ENCODE measurements at places on chromosomes 1 and 21.

DNA sequence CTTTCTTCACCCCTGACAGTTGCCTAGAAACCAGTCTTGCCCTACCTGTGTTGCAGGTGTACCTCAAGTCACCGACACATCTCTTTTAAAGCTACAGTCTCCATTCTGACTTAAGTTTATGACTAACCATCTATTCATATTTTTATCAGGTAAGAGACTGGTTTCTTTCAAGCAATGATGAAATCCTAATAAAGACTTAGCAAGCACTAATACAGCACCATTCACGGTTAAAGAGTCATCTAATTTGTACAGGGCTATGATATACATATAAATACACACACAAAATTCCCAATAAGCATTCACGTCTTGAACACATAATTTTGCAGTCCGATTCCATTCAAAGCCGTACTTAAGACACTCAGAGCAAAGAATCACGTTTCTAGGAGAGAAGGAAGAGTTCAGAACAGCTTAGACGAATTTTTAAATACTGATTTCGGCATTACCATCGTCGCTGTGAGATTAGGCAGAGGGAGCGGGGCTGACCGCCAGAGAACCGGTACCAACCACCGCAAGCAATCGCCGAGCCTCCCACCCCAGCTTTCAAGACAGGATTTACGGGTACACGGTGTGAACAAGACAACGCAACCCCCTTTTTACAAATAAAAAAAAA lies 943 bp downstream of the ERRFI1 start:
- no peak for DNase-seq

- no peak for DNase-seq
Observed at GRCh38 chr1:221822591-221822990, 80.7 kb upstream of the DUSP10 start.

DNA sequence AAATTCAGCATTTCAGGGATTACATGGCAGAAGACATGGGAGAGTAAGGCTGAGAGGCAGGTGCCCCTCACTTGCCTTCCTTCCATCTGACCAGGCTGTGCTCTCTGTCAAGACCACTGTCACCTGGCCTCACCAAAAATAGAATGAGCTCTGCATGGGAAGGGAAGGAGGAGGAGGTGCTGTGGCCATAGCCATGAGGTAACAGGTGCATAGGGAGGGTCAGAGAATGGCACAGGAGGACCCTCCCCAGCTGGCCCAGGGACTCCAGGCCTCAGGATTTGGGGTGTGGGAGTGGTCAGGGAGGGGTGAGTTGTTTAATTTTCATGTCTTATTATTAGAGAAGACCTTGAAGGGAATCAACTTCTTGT lies 192.3 kb downstream of the FCRL5 start:
- DNase-seq: no peak

DNA sequence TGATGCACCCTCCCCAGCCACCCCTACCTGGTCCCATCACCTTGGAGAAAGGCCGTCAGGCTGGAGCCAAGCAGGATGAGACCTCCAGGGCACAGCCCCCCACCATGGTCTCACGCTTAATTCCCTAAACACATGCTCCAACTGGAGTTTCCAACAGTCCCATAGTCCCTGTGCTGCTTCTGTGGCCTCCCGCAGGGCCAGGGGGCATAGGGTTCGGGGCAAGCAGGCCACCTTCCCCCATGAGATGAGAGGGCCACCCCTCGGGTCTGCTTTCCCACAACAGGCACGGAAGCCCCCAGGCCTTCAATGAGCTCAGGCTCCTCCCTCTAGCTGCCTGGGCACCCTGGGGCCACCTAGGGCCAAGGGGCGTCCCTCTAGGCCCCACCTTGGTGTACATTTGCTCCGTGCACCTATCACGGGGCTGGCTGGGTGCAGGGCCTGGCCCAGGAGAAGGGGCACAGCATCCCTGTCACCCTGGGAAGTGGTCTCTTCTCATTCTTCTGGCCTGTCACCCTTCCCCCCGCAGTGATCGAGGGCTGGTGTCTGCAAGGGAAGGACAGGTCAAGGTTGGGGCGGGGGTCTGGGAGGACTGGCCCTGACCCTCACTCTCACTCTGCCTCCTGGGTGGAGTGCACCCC lies 42.4 kb downstream of the TRIM11 start:
- DNase-seq: no peak

- no peak for DNase-seq
Observed at GRCh38 chr1:43722810-43723209, 15.5 kb downstream of the ST3GAL3 start.

DNA sequence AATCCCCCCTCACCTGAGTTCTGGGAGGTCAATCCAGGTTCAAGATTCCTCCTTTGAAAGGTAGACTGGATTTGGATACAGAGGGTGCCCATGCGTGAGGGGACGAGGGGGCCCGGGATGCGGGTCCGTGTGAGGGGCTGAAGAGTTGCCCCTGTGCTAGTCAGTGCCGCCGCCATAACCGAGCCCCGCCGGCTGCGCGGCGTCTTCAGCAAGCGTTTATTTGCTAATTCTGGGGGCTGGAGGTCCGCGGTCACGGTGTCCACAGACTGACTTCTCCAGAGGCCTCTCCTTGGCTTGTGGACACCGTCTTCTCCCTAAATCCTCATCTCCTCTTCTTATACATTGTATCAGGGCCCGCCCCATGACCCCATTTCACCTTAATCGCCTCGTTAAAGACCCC lies 20.9 kb upstream of the SAMD11 start:
- DNase-seq: no peak

GRCh38 chr1:101410048-101410878 lies 173.4 kb downstream of the S1PR1 start:
- DNase-seq: no peak

GRCh38 chr1:121546830-121547591 lies 362.2 kb downstream of the SRGAP2C start:
- DNase-seq: no peak

DNA sequence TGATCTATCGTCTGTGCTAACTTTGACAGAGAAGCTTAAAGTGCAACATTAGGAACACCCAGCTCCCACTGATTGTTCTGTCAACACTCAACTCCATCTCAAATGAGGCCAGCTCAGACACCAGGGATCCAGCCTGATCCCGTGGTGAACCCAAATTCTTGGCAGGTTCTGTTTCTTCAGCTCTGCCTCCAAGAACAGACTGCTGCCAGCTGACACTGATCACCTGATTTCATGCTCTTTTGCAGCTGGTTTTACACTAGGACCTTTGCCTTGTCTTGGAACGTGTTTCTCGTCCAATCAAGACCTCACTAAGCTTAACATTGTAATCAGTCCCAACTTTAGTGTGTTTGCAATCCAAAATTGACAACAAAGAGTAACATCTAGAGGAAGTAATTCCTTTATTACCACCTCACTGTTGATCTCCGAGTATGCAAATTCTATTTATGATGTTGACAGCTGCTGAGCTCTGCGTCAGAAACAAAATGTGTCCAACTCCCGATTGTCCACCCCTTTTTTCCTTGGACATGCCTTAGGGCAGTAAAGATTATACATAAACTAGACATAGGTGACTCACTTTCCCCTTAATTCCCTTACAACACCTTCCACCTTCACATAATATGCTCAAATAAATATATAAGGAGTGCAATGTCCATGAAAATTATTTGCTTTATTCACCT lies 1.6 kb upstream of the HYI start:
- DNase-seq: no peak

GRCh38 chr1:91490501-91490900 lies 10.2 kb upstream of the CDC7 start:
- no peak for DNase-seq

DNA sequence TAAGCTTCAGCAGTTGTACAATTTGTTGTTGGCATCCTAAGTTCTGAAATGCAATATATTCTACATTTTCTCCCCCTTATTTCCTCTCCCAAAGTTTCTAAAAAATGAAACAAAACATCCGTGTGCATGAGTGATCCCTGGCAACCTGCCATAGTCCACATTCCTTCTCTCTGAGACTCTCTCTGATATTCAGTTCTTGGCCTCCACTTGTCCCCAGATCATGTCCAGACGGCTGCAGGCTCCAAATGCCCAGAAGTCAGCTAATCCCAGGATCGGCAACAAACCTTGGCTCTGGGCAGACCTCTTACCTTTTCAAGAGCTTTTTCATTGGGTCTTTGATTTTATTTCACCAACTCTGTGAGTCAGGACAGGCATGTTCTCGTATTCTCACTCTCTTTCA lies 187.8 kb downstream of the ETS2 start:
- no peak for DNase-seq

GRCh38 chr1:113940365-113941244 lies 11.5 kb downstream of the HIPK1 start:
- DNase-seq: peak; percentile 7

DNA sequence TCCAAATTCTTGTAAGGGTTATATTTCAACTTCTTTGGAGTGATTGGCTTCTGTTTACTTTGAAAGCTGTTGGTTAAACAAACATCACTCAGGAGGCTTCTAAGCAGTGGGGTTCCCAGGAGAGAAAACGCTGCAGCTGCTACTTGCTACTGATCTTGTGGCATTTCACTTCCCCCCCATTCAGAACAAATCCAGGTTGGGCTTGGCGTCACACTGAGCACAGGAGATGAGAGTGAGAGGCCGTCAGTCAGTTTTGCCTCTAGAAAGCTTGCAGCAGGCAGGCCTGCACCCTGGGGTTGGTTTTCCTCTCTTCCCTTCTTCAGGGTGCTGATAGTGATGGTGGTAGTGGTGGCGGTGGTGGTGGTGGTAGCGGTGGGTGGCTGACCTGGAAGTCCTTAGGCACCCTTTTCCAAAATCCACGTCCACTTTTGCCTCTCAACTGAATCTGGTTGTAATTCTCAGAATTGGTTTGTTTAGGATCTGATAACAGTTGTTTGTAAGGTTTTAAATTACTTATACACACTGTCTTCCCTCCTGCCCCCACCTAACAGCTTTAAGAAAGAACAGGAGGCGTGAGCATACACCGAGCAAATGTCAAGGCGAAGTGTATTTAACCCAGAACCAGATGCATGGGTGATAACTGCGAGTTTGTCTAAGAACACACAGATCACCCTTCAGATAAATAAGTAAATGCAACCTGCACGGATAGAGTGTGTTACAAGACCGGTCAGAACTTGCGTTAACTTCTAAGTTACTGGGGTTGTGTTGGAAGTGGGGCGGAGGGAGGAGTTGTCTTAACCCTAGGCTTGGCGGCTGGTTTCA lies 3.2 kb upstream of the PROX1 start:
- DNase-seq: no peak

DNA sequence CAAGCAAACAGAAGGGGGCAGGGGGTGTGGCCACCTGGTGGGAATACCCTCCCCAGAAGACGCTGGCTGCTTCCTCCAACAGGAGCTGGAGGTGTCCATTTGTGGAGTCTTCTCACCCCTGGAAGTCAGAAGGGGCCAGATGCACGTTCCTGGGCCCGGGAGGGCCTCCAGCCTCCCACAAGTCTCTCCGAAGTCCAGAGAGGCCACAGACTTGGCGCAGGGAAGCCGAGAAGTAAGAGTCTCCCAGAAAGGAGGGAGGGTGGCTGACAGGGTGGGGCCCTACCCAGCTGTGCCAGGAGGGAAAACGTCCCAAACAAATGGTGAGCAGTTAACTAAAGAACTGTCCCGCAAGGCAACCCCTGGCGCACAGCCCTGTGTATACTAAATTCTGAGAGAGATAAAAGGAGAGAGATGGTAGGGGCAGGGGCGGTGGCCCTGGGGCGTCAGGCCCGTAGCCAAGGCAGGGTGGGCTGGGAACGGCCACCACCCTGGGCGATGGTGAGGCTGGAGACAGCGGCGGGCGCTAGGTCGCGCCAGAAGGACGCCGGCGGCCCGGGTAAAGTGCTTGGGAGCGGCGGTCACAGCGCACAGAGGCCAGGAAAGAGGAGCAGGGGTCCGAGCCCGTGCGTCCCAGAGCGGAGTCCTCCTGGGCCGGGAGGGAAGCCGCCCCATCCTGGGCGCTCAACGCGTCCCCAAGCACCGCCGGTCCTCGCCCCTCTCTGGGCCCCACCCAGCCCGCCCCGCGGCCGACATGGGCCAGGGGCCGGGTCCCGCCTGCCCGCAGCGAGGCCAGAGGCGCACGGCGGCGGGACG lies 1.2 kb downstream of the CHD5 start:
- DNase-seq: no peak

GRCh38 chr1:202852163-202852904 lies 36.6 kb downstream of the RABIF start:
- no peak for DNase-seq

- DNase-seq: peak; percentile 57
Observed at GRCh38 chr1:25642574-25643108, 26.1 kb downstream of the MAN1C1 start.

- no peak for DNase-seq
Observed at GRCh38 chr1:59367301-59368007, 70.6 kb downstream of the FGGY start.

DNA sequence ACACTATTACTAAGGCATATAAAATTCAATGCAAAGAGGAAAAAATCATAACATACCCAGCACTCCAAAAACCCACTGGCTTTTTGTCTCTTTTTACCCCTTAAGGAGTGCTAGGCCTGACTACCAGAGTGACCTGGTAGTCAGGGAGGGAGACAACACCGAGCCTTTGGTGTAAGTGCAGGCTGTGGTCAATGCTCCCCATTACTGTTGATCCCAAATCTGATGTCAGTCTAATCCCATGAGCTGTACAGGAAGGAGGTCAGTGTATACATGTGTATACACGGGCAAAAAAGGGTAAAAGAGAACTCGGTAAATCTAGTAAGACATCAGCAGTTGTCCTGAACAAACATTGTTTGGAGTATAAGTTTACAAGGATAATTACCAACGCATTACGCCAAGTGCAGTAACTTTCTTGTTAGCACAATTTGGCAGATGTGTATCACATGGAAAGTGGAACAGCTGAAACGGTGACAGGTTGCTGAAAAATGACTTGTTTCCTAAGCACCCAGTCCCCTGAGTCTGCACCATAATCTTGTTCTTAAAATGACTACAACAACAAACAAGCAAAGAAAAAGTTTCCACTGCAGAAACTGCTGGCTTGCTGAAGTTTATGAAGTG lies 217.9 kb downstream of the KCNH1 start:
- no peak for DNase-seq

DNA sequence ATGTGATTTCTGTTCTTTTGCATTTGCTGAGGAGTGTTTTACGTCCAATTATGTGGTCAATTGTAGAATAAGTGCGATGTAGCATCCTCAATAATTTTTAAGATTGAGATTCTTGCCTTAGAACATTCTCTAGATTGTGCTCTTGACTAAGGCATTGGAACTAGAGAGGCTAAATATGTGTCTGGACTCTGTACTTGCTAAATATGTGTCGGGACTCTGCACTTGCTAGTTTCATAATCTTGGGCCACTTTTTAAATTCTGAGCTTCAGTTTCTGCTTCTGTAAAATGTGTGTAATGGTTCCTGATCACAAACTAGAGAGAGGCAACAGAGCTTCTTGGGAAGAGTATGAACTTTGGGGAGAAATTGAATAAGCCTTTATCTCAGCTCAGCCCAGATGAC lies 21.6 kb downstream of the HLX start:
- no peak for DNase-seq

DNA sequence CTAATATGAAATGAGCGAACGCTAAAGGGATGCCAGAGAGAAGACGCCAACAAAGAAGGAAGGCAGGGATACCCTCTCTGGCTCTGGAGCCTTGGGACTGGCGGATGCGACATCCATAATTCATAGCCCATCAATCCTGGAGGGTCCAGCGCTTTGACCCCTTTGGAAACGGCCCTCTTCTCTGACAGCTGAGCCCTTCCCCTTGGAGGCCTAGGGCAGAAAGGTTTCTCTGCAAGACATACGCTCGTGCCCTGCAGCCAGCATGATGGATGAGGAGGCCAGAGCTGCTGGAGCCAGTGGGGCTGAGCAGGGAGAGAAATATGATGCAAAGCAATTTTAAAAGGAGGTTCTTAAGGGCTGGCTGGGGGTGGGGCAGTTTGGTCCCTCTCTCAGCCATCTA lies 22.2 kb downstream of the OPTC start:
- DNase-seq: no peak

GRCh38 chr1:80384959-80385358 lies 1378.4 kb upstream of the ADGRL4 start:
- DNase-seq: no peak

Measured in activated T-helper 1 cell treated with Interleukin-2 at 50 U/mL for 16 hours (primary cell).